ENCODE measurements at places on chromosomes 1 and 21.

DNA sequence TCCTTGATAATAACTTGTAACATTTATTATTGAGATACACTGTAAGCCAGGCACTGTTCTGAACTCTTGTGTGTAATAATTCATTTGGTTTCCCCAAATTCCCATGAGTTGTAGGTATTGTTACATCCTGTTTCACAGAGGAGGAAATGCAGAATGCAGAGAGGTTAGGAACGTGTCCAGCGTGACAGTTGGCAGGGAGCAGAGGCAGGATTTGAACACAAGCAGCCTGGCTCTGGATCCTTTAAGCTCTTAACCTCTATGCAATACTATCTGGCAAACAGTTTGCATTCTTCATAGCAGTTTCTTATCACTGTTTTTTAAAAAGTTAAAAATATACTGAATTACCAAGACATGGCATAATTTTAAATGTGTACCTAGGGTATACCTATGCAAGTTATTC lies 30.5 kb downstream of the EEIG2 start:
- no peak for DNase-seq

DNA sequence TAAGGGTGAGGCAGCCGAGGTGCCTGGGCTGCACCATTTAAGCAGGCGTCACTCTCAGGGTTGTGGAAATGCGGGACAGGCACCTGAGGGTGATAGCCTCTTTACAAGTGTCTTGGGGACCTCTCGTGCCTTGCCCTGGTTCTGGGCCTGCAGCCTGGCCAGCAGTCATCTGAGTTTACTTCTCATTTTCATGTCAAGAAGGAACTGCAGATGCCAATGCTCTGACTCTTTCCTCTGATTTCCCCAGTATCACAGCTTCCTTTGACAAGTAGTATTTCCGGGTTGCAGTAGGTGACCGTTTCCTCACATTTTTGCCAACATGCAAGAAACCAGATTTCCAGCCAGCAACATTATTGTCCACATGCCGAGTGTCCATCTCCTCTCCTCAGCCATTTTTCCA lies 286.9 kb downstream of the DISC1 start:
- no peak for DNase-seq

GRCh38 chr1:36342426-36343185 lies 19.2 kb upstream of the EVA1B start:
- DNase-seq, result no peak

DNA sequence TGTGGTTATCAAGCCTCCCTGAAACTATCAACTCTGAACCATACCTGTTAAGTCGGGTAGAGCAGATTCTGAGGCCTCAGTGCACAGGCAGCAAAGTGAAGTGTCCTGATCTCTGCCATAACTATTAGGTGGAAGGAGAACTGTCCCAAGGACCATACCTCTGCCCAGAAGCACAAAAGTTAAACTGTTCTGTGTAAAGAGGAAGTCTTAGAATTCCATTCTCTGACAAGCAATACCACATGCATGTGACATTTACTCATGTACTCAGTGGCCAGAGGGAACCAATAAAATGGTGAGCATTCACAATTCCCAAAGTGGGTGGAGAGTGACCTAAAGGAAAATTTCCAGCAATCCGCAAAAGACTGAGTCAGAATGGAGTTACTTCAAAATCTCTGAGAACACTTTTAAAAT lies 61.0 kb downstream of the TOR3A start:
- no peak for DNase-seq

DNA sequence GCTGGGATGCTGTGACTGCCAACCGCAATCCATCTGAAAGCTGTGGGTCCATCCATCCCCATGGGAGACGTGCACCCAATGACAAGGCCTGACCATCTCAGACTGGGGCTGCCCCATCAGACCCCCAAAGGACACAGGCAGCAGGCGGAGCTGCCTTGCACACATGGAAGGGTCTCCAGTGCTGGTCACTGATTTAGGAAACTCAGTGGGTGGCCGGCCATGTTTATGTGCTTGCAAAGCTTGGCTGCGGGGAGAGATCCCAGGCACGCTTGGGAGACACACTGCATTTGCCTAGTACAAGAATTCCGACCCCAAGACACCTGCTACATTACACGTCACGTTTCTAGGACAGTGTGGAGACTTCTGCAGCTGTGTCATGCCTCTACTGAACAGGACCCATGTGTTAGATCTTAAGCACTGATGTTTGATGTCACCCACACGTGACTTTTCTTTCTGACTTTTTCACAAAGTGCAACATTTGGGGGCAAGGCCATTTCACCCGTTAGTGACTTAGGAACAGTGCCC lies 181.4 kb downstream of the CLIC6 start:
- DNase-seq, result no peak
